HL-60 (cell line): ENCODE measurements at places on chromosomes 2 and 18.

DNA sequence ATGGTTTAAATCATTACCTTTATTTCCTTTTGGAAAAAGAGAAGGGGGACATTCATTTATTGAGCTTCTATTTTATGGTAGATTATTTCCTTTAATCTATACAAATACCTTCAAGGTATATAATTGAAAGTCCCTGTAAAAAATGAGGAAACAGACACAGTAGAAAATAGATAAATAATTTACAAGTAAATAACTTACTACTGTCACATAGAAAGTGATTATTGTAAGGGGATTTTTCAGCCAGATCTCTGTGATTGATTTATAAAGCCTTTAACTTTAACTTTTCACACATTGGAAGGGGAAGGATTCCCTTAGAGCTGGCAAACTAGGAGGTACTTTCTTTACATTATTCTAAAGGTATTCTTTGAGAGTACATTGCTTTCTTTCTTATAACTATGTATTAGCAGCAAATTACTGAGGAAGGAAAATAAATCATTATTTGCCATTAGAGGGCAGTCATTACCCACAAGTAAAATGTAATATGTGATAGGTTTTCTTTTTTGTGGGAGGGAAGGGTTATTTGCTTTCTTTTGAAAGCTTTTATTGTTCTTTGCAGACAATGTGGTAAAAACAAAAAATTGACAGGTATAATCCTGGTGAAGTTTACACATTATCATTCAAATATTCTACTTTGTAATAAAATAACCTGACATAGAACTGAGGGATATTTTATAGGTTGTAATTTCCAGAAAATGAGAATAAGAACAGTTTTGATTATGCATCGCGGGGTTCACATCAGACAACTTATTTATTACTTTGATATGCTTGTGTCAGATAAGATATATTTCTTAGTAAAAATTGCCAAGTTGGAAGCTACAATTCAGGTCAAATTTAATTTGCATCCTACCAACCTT, 24.8 kb upstream of the RPE start:
- no peak for DNase-seq

GRCh38 chr2:237766340-237766739, 32.2 kb upstream of the RBM44 start:
- DNase-seq, result no peak

DNA sequence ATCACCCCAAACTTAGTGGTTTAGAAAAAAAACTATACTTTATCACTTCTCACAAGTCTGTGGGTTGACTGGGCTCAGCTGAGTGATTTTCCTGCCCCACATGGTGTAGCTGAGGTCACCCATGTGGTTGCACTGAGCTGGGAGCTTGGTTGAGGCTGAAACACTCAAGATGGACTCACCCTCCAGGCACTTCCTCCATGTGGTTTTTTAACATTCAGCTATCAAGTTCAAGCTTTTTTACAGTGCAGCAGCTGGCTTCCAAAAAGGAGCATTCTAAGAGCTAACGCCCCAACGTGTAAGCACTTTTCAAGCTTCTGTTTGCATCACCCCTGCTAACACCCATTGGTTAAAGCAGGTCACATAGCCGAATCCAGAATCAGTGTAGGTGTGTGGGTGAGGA, 105.9 kb upstream of the CREB1 start:
- DNase-seq, result peak; percentile 45

DNA sequence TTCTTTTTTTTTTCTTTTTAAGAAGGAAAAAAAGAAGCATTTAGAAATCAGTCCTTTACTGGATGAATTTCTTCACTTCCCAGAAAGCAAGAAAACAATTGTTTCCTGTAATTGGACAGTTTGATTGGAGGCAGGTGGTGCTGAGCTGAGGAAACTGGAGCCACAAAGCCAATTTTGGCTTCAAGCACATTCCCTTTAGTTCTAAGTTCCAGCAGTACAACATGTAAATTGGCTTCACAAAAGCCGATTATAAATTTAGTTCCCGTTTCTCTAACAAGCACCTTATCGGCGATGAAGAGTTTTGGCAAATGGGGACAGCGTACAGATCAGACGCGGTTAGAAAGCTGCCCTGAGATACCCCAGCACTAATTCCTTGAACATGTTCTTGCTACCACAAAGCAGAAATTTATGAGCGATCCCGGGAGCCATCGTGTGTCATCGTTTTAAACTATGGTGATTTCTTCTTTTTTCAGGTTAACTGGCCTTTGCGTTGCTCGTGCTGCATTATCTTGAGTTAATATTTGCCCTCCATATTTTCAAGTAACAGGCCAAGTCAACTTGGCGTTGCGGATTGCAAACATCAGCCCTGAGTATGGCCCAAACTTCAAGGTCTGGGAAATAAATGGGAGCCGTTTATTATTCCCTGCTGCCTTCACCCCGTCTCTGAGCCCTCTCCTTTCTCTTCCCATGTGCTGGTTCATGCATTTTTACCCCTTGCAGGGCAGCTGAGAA, 190.4 kb upstream of the ID2 start:
- DNase-seq, result no peak

GRCh38 chr2:85754313-85755095, 713 bp downstream of the ATOH8 start:
- DNase-seq, result peak; percentile 55

- DNase-seq, result no peak
Observed at GRCh38 chr2:172361360-172361759, 66.0 kb upstream of the ITGA6 start.

DNA sequence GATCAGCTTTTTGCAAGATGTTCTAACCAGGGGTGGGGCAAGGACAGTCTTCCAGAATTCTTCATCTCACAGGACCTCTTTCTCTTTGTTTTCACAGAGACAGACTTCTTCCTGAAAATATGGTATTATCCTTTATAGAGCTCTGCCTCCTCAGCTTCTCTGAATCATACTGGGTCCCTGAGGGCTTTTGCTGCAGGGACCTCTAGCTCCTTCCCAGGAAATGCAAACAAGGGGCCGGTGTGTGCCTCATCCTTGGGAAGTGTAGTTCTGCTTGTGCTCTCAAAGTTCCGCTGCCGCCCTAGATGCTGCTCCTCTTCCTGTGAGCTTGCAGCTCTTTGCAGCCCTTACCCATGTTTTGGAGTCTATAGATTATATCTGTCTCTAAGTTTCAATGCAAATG, 99.5 kb upstream of the NPAS2 start:
- no peak for DNase-seq

GRCh38 chr2:118031566-118031965, 17.7 kb upstream of the CCDC93 start:
- no peak for DNase-seq

DNA sequence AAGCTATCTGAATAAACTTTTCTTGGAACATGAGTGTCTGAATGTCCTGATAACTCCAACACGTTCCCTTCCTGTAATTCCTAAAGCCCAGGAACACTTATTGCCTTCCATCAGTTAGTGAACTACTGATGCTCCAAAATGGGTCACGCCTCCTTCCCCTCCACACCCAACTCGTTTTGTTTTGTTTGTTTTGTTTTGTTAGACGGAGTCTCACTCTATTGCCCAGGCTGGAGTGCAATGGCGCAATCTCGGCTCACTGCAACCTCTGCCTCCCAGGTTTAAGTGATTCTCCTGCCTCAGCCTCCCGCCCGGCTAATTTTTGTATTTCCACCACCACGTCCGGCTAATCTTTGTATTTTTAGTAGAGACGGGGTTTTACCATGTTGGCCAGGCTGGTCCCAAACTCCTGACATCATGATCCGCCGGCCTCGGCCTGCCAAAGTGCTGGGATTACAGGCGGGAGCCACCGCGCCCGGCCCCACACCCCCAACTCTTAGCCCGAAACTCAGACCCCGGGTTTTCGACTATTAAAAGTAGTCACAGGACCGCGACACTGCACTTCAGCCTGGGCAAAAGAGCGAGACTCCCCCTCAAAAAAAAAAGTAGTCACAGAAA, 774 bp downstream of the IER3IP1 start:
- peak; percentile 19 for DNase-seq

DNA sequence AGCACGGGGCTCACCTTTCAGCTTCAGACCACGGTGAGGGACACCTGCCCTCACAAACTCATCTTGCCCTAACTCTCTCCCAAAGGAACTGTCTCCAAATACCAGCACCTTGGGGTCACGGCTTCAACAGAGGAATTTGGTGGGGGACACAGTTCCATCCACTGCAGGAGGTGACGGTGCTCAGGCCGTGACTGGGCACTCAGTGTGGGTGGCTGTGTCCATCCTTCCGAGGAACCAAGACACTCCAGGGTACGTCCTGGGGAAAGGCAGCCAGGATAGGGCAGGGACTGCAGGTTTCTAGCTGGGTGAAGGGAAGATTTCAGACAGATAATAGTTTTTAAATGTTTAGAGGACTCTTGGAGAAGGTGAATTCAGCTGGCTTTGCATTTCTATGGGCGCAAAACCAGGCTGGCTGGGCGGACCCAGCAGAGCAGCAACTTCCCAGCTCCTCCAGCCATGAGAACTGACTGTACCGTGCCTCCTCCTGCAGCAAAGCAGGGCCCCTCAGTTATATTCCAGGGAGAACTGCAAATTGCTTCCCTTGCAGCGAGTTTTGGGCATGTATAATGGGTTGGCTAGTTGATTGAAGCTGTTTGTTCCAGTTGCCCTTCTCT, 23.9 kb upstream of the ALLC start:
- DNase-seq, result no peak

DNA sequence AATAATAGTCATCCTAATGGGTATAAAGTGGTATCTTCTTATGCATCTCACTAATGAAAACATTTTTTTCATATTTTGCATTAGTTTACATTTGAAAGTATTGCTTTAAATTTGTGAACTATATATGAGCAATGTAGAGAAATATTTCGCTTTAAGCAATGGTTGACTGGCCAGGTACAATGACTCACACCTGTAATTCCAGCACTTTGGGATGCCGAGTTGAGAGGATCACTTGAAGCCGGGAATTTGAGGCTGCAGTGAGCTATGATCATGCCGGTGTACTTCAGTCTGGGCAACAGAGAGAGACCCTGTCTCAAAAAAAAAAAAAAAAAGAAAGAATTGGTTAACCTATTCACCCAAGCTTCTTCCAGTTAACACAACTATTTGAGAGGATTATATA, 15.1 kb downstream of the ZCCHC2 start:
- DNase-seq, result no peak

DNA sequence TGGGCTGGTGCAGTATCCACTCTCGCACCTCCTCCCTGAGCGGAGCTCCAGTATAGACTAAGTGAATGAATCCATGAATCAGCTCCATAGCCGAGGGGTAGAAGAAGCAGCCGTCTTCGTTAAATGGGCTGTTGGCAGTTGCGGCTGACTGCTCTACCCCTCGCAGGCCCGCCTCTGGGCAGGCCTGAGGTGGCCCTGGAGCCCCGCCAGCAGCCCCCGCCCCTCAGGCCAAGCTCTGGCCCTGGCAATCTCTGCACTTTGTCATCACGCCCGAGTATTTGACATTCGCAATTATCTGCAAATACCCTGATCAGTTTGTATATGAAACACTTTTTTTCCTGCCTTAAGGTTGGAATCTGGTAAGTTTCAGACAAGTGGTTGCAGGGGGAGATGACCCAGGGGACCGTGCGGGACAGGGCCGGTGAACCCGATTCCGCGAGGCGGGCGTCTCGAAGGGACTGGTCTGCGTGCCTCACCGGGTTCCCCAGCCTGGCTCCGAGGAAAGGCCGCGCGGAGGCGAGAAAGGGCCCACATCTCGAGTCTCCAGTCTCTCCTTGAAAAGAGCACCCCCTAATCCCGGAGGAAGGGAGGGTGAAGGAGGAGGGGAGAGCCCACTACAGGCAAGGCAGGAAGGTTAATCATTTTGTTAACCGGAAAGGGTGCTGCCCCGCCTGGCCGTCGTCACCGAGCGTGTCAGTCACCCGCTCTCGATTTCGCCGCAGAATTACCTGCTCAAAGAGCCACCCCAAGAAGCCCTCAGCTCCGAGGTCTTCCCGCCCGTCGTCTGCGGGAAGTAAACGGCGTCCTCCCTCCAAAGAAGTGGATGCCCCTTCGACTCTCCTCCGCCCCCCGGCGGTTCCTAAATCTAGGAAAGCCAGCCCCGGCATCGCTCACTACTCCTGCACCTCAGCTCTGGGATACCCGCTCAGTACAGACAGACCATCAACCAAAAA, 11.1 kb upstream of the SATB2 start:
- no peak for DNase-seq

GRCh38 chr2:191386938-191387536, 141.8 kb downstream of the MYO1B start:
- no peak for DNase-seq

DNA sequence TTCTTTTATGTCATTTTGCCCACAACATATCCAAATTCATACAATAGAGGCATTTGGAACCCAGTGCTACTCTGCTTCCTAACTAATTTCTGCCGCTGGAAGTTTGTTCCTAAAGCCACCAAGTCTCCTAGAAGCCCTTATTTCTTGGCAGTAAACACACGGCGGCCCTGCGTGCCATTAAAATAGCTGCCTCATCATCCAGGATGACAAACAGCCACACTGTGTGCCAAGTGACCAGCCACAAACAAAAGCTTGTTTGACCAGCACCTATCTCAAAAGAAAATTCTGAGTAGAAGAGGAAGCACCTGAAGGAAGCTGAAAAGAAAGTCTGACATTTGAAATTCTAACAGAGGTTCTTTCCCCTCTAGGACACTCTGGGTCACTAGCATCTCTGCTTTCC, 64.2 kb downstream of the BCL11A start:
- DNase-seq, result no peak

GRCh38 chr18:45793264-45793965, 32.1 kb upstream of the SIGLEC15 start:
- peak; percentile 60 for DNase-seq

DNA sequence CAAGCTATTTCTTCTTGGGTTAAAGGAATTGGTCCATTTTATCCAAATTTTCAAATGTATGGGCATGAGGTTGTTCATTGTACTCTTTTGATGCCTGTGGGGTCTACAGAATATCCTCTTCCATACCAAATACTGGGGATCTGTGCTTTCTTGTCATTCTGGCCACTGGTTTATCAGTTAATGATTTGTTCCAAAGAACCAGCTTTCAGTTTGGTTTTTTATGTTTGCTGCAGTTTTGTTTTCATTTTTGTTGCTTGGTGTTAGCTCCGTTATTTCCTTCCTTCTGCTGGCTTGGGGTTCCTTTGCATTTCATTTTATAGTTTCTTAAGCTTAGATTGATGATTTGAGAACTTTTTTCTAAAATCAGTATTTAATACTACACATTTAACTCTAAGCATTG, 45.5 kb downstream of the SLC66A2 start:
- DNase-seq, result no peak
